ENCODE measurements at places on chromosomes 12 and 14.

GRCh38 chr12:111438481-111438880, 32.8 kb downstream of the SH2B3 start:
- DNase-seq: peak; percentile 28

GRCh38 chr12:81450920-81451739, 308.0 kb downstream of the PPFIA2 start:
- DNase-seq: no peak

DNA sequence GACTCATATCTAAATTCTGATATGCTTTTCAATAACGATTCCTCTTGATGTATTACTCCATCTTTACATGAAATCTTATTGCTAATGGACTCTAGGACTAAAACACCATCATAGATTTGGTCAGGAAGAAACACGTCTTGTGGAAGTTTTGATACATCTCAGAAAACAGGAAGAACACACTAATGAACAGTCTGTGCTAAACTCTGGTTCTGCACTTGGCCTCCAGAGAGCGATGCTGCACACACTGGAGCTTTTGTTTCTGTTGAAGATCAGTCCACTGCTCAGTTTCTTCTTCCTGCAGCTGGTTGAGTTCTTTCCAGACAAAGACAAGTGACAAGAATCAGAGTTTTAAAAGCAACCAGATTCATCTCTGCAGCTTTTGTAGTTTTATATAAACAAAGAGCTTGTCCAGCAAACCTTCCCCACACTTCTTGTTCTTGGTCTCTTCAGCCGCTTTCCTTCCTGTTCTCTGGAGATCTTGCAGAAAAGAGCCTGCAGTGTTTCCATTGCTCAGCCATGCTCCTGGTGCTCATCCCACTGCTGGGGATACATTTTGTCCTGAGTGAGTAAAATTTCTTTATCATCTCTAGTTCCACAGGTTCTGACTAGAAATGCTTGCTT, 229.1 kb upstream of the OR4E1 start:
- DNase-seq: no peak

GRCh38 chr12:81010641-81011040, 67.2 kb upstream of the ACSS3 start:
- no peak for DNase-seq

- no peak for DNase-seq
Observed at GRCh38 chr14:68695326-68695768, 97.5 kb downstream of the ZFP36L1 start.

GRCh38 chr14:64573109-64573508, 23.3 kb downstream of the PPP1R36 start:
- DNase-seq: no peak

DNA sequence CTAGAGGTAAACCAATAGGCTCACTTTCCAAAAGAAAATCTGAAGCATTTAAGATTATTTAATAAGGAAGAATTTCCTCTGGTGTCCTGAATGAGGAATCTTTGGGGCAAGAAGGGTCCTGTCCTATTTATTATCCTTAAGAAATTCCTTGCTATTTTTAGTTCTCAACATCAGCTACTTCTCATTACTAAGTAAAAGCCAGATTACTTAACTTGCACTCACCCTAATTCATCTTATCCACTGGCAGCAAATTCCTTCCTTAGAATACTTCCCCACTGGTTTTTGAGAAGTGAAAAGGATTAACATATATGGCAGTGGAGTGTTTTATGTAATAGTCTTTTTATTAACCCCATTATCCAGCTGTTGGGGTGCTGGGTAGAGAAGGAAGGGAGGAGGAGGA, 767.7 kb downstream of the DIO2 start:
- DNase-seq: no peak

DNA sequence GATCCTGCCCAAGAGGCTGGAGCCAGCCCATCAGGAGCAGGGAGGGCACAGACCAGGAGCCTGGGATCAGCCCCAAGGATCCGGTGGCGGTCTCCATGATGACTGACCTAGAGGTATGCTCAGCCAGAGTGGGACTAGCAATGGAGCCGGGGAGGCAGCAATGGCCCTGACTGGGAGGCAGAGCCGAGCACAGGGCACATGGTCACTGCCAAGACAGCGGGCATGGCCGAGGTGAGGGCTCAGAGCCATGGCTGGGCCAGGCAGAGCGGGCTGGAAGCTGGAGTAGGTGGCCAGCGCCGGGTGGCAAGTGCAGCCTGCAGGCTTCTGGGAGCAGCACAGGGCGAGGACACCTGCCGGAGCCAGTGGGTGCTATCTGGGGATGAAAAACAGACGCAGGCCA, 259.3 kb downstream of the BCL11B start:
- DNase-seq: no peak
